ENCODE measurements at places on chromosomes 3 and 15. TPM values are rescaled to one million over a fixed set of nuclear protein-coding genes. Genes with fewer than 3 reads are reported as not detected.
A peak's percentile ranks its signal among the peaks of the same experiment; 100 is the strongest.

SLC2A2 gene
- total RNA-seq: under 0.01 TPM

SEMA3F gene
- 0.32 TPM for total RNA-seq

DNA sequence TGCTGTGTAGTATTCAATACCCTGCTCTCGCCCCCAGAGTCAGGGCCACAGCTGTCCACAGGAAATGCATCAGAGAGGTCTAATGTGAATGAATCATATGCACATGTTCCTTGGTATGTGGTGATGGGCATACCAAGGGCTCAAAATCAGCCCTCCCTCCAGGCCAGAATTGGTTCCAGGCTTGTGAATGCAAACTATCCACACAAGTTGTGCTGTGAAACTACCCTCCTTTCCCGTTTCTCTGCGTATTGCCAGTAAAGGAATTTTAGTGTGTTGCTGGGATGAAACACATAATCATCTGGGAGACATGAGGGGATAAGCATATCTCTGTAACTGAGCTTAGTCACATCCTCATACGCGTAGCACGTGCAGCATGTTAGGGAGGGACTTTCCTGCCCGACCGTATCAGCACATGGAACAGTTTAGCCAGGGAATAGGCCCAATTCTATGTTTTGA lies 9.2 kb upstream of the MME start:
- DNase-seq: peak; percentile 98

TIGIT gene
- under 0.01 TPM for total RNA-seq

- DNase-seq: no peak
These were observed 127.4 kb upstream of the FEZF2 start for GRCh38 chr3:62500556-62501288.

HRG gene
- total RNA-seq: not detected

- no peak for DNase-seq
These were observed 109.3 kb downstream of the CBLB start for GRCh38 chr3:105759442-105760078.

- peak; percentile 50 for DNase-seq
These were observed 36.0 kb upstream of the TIMP4 start for GRCh38 chr3:12194669-12195161.

GRCh38 chr3:187314176-187314575 lies 22.6 kb upstream of the MASP1 start:
- peak; percentile 40 for DNase-seq

ANKRD63 gene
- total RNA-seq: not detected

DPP8 gene
- total RNA-seq: 49.2 TPM

Measured in fibroblast of villous mesenchyme (primary cell).